ENCODE measurements at places on chromosomes 6 and 20.

DNA sequence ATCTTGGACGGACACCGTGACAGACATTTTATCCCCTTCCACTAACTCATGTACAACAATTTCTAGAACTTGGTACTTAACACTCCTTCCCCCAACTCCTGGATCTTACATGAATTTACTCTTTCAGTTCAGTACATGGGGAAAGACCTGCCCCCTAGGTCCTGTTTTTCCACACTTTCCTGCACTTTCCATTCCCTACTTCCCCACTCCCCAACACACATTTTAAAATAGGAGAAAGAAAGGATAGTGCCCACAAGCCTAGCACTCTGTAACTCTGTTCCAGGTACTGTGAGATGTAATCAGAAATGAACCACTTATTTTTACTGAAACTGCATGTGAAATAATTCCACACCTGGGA lies 1.3 kb downstream of the ADGRG6 start:
- no peak for DNase-seq

DNA sequence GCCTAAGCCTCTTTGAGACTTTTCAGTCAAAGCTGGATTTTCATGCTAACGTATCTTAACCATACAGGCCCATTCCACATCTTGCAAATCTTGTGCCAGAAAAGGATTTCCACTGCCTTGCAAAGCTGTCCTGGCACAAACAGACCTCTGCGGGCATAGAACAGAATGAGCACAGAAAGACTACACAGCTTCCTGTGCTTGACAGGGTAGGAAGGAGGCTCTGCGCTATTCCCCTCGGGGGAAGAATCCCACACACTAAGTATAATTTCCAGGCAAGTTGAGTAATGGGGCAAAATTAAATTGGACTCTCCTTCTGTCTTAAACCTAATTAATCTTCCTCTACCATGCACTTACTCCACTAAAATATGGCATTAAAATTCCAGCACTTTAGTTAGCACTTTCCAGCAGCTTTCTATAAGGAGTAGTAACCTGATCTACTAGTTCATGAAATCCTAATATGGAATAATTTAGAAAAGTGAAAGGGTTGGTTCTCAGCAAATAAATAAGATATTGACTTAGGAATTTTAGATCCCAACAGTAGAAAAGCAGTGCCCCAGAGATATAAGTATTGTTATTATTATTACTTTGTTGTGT lies 532.1 kb upstream of the JAG1 start:
- DNase-seq: no peak

DNA sequence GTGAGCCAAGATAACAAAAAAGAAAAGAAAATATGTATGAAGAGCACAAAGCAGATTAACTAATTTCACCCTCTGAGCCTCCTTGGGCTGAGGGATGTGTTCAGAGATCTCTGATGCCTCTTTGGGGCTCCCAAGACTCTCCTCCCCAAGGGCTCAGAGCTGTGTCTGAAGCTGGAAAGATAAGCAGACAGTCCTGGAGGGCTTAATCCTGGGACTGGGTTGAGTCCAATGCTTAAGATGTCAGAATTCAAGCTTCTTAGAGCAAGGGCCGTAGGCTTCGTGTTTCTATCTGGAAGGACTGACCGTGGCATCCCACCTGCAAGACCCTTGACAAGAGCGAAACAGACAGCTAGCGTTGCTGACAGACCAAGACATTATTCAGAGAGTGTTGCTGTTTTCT lies 229.0 kb downstream of the ZMYND8 start:
- no peak for DNase-seq

DNA sequence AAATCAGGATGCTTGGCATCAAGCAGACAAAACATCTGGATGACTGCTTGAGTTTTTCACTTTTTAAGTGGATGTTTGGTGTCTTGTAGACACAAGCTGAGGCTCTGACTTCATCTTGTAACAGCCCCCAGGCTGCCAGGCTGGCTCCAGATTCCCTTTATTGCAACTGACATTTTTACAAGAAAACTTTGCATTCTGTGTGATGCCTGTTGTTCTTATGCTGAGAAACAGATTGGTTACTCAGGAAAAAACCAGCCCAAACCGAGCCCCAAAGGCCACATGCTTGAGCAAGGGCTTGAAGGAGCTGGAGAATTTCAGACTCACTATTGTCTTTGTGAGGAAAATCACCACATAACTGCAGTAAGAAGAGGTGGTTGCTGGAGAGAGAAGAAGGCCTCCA lies 98.4 kb upstream of the PREP start:
- no peak for DNase-seq

DNA sequence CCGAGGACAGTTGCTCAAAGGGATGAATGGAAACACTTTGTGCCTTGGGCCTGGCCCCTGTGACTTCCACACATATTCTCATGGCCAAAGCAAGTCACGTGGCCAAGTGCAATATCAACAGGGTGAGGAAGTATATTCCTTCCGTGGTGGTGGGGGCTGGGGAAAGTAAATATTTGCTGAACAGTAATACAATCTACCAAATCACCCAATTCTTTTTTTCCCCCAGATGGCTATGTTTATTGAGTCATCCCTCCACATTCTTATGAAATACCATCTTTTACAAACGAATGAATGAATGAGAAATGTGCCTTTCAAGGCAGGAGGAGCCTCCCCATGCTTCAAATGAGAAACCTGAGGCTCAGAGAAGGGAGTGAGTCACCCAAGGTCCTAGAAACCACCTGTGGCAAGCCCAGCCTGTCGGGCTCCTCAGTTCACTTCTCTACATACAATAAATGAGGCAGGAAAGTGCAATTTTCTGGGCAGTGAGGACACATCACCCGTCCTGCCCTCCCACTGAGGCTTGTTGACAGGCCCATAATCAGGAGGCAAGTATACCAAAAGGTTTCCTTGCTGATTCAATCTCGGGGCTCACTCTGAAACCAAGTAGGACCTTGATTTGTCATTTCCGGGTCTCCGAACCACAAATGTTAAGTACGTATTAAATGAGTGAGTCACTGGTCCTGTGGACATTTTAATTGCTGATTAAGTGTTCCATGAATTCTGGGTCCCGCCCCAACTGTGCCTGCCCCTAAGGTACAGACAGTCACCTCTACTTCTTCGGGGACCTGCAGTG lies 25.3 kb upstream of the TOP1 start:
- DNase-seq: peak; percentile 34

DNA sequence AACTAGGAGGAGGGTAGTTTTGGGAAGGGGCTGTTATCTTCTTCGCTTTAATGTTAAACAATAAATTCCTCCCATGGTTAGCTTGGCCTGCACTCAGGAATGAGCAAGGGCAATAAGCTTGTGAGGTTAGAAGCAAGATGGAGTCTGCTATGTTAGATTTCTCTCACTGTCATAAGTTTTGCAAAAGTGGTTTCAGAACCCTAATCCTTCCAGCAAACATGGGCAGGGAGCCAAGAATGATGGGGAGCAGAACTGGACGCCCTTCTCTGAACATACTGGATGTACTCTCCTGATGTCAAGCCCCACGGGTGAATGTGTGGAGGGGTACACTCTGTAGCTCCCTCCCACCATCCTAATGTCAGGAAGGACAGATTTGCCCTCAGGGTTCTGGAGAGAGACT lies 22.3 kb downstream of the C6orf163 start:
- DNase-seq: no peak

DNA sequence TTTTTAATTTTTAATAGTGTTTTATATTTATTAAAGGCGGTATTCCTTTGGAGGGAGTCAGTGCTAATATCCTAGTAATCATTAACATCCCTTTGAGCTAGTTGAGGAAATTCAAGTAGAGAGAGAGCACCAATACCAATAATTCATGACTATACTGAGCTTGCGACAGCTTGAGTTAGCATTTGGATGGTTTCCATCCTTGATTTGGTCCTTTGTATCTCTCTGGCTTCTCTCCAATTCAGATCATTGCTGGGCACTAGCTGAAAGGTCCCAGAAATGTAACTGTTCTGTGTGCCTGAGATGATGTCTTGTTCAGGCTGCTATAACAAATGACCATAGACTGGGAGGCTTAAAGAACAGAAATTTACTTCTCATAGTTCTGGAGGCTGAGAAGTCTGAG lies 77.0 kb downstream of the RNF144B start:
- DNase-seq: no peak

GRCh38 chr6:18350271-18350670 lies 36.9 kb upstream of the RNF144B start:
- no peak for DNase-seq

DNA sequence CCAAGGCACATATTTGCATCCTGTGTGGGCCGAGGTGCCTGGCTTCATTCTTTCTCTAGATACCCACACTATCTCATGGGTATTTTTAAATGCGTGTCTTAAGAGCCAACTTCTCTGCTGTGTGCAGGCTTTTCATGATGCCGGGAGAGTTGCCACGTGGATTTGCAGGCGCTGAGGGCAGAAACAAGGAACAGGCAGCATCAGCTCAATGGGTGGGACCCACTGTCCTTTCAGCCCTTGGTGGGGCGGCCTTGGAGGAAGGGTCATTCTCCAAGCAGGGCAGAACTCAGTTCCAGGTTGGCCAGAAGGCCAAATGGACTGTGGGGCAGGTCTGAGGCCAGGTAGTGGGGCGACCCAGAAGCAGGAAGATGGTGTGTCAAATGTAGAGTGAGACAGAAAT lies 84.7 kb downstream of the PHACTR3 start:
- no peak for DNase-seq

- no peak for DNase-seq
Observed at GRCh38 chr6:107841275-107841670, 17.2 kb upstream of the SCML4 start.

DNA sequence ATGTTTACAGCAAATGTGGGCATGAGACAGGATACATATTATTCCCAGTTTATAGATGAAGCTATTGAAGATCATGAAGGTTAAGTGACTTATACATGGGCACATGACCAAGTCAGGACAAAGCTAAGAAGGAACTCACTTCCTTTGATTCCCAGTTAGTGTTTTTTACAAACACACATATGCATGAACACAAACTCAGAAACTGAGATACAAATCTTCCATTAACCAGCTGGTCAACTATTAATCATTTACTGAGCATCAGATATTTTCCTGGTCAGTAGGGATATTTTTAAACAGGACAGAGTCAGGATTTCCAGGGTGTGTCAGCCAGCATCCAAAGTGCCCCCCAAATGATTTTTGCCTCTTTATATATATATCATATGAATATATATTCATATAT lies 222.2 kb downstream of the OGFRL1 start:
- DNase-seq: no peak

GRCh38 chr6:20400456-20401204 lies 1.0 kb upstream of the E2F3 start:
- DNase-seq: no peak

DNA sequence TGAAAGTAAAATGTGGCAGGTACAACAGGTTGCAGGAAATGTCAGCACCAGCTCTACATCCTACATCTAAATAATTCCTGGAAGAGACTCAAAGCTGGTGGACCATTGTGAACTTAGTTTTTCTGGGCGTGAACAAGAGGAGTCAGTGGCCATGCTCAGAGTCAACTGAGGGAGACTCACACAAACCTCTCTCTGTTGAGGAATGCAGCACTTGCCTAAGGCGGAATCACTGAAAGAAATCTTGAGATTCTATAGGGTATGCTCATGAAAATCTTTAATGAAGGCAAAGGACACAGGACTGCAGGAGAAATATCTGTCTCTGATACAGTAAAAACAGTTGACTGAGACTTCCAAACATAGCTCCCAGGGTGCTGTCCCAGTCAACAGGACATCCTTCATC lies 22.5 kb downstream of the SLC17A4 start:
- DNase-seq: no peak

DNA sequence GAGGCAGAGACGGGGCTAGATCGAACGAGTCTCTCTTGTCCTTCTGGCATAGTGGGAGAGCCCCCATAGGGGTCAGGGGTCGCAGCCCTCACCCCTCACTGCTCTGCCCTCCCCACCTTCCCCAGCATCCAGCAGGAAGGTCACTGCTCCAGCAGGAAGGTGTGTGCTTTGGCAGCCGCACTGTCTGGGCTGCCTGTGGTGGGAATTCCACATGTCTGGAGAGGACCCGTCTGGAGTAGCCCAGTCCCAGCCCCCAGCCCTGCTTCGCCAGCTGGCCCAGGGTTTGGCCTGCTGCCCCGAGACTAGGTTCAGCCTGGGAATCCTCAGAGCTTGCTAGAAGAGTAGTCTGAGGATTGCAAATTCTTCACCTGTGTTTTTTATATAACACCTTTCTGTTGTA lies 2.5 kb upstream of the R3HDML start:
- DNase-seq: no peak

DNA sequence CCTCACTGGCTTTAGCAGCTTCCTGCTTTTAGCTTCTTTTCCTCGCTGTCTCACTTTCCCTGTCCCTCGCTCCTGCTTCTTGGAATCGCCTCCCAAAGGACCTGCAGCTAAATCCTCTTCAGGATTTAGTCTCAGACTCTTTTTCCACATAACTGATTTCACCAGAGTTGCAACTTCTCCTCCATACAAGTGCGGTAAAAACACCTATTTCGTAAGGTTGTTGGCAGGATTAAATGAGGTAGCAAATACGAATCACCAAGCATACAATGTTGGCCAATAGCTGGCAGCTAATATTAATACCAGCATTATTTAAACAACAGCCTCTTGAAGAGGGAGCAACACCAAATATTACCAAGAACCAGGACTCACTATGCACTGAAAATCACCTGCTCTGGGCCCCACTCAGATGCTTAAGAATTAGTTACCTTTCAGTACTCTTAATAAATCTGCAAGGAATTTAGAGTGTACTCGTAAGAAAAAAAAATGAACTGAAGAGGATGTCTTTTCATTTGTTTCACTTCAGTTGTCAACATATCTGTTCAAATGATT lies 123.0 kb downstream of the DTNBP1 start:
- DNase-seq: no peak

DNA sequence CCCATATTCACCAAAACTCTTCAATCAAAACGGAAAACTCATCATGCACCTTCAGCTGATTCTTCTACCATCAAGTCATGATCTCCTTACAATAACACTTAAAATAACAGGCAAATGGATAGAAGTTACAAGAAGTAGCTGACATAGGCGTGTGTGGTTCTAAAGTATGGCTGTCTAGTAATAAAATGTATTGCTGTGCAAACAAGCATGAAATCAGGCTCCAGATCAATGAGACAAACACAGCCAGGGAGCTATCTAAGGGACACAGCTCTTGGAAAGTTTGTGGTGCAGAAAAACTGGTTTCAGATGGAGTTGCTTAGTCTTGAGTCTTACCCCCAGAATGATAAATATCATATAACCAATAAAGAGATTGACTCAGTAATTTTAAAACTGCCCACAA lies 434.8 kb upstream of the NOX3 start:
- no peak for DNase-seq

DNA sequence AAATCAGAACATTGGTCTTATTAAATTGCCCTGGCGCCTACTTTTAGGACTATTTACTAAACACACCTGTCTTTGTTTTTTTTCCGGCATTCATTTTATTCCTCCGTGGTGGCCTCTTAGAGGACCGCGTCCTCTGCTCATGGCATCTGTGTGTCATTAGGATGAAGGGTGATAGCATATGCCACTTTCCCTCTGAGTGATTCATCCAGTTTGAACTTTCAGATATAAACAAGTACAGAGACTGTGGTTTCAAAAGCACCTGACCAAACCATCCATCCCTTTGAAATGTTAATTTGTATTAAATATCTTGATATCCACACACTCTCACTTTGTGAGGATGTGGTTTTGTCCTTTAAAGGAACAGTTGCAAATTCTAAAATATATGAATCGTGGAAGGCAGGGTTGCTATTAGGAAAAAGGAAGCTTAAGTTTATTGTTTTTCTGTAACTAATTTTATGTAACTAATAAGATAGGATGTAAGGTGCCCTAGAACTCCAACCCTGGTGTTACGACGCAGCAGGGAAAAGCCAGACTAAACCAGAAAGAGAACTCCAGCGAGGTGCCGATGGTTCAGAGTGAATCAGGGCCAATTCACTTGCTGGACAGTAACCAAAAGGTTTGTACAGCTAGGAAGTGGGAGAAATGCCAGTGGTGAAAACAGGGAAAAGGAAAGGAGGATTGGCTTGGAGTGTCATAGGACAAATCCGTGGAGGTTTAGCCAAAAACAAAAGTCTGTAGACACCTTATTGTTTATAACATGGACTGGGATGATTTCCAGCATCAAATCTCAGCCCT lies 98.7 kb downstream of the SHLD1 start:
- no peak for DNase-seq

Data from stimulated activated CD8-positive, alpha-beta memory T cell treated with anti-CD3 and anti-CD28 coated beads, Interleukin-4, amount 100 ng/mL, for 4 hours (primary cell).